ENCODE measurements at places on chromosomes 11 and 22.
A peak's percentile ranks its signal among the peaks of the same experiment; 100 is the strongest.

DNA sequence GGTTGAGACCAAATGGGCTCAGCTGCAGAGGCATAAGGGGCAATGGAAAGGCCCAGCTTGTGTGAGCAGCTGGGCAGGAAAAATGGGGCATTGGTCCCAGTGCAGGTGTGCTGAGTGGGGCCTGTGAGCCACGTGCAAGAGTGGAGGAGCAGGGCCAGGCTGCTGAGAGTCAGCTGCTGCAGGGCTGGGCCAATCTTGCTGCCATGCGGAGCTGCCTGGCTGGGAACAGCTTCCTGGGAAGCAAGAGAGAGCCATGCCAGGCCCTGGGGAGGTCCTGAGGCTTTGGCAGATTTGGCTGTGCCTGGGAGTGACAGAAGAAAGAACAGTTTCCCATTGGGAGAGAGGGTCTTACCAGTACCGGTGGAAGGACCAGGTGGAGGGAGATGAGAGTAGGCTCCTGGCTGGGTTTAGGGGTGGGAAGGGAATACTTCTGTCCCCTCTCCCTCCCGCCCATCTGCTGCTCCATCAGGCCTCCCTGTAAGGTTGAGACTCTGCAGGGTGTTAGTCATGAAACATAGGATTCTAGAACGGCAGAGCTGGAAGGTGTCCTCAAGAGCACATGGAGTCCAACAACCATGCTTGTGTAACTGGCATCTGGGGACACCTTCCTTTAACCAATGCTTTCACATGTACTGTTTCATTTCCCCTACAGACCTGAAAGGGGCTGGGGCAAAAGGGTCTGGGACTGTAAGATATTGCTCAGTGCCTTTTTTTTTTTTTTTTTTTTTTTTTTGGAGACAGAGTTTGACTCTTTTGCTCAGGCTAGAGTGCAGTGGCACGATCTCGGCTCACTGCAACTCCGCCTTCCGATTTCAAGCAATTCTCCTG lies 10.4 kb downstream of the SEPTIN3 start:
- DNase-seq: no peak

DNA sequence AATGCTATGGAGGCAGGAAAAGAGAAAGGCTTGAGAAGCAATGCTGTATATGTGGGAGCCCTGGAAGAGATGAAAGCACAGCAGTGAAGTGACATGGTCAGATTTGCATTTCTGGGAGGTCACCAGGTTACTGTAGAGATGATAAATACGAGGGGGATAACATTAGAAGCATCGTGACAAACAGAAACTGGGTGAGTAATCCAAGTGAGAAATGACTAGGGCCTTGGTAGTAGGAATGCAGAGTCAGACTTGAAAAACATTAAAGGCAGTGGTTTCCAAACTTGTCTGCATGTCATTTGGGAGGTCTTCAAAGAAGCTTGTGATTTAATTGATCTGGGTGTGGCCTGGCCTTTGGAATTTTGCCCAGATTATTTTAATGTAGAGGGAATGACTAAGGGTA lies 43.9 kb downstream of the CCDC34 start:
- no peak for DNase-seq

GRCh38 chr11:115905341-115906000 lies 401.3 kb upstream of the CADM1 start:
- no peak for DNase-seq

DNA sequence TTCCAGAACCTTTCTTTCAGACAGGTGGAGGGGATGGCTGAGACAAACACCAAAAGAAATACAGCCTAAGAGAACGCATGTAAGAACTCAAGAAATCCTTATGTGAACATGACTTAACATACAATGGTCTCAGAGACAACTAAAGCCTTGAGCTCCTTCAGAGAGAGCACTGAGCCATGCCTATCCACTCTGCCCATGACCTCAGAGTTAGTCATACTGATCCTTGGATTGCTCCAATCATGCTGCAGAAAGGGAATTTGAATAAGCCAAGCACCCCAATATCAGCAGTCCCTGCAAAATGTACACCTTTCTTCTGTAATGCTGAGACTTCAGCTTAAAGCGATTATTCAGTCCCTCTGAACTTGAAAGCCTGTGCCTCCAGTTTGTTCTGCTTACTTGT lies 43.2 kb upstream of the CHKA start:
- DNase-seq: no peak

DNA sequence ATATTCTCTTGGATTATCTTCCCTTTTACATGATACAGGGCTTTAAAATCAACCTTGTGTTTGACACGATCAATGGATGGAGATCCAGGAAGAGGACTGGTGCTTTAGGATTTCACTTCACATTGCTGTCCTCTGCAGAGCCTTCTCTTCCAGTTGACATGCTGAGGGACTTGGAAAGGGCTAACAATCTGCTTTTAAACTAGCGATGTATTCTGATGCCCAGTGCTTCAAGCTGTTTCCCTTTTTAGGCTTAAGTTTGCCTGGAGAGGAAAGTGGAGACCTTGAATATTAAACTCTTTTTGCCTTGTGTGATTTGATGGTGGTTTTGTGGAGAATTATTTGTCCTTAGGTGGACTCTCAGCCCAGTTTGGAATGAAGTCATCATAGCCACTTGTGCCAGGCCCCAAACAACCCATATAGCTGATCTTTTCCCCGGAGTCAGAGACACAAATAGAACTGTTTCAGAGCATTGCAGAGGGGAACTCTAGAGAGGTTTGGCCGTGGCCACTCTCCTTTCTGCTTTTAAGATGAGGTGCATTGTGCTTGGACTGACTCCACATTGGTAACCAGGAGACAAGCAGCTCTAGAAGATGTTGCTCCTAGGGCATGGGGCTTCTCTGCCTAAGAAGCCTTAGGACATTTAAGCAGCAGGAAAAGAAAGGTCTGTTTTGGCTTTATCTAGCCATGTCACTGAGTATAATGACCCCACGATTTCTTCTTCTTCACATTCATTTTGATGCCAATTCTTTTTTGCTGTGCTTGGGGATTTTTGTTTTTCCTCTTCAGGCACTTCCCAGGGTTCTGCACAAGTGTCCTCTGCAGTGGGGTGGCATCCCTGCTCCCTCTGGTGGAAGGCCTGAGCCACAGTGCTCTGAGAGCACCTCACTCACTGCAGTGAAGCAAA lies 152.8 kb downstream of the NCAM1 start:
- peak; percentile 32 for DNase-seq

DNA sequence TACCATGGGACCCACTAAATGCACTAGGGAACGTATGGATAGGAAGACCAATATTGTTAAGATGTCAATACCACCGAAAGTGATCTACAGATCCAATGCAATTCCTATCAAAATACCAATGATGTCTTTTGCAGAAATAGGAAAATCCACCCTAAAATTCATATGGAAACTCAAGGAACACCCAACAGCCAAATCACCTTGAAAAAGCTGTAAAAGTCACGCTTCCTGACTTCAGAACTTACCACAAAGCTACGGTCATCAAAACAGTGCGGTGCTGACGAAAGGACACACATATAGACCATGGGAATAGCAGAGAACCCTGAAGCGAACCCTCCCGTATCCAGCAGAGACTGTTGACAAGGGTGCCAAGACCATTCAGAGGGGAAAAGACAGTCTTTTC lies 20.5 kb downstream of the BRD1 start:
- no peak for DNase-seq

DNA sequence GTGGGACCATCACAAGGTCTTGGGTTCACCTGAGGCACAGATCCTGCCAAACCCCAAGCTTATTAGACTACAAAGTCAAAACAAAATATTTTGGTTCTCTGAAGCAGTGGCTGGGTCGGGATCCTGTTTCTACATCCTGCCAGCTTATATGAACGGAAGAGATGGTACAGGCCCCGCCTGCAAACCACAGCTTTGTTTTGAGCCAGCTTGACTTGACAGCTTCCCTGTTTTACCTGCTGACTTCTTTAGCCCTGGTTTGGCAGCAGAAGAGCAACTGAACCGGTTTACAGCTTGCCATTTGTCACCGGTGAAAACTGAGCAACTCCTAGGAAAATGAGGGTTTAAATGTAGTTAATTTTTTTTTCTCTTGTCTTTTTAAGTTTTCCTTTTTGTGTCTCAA lies 11.4 kb downstream of the PACS1 start:
- DNase-seq: peak; percentile 63

- no peak for DNase-seq
These were observed 66.7 kb upstream of the LARGE1 start for GRCh38 chr22:33986954-33987353.

- no peak for DNase-seq
These were observed 620.3 kb downstream of the NELL1 start for GRCh38 chr11:21289686-21290085.

DNA sequence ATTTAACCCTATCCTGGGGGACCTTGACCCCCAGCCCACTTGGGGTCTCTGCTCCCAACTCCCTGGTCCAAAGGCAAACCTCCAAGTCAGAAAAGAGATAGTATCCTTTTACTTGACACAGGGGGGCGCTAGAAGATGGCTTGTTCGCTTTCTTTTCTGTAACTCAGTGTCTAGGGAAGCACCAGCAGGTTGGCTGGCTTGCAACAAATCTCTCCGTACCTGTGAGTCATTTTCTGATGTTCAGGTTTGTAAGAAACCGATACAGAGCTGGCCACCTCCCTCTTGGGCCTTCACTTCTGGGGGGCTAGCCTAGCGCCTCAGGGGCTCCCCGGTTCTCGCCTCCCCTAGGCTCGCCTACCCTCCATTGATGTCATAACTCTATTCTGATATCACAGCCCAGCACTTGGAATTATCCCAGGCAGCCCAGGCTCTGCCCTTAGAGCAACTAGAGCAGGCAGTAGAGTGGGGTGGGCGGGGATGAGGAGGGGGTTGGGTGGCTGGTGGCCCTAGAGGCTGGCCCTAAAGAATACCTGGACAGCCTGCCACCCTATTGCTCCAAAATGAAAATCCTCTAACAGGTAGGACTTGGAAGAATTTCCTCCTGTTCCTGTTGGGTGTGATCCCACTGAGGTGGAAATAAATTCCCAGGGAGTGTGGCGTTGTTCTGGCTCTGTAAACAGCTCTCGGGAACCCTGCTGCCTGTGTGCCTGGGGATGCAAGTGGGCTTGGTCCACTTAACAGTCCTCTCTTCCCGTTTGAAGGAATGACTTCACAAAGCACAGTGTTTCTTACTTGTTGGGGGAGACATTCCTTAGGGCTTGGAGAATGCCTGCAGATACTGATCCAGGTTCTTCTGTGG lies 69.4 kb downstream of the OSBP2 start:
- DNase-seq: peak; percentile 39

DNA sequence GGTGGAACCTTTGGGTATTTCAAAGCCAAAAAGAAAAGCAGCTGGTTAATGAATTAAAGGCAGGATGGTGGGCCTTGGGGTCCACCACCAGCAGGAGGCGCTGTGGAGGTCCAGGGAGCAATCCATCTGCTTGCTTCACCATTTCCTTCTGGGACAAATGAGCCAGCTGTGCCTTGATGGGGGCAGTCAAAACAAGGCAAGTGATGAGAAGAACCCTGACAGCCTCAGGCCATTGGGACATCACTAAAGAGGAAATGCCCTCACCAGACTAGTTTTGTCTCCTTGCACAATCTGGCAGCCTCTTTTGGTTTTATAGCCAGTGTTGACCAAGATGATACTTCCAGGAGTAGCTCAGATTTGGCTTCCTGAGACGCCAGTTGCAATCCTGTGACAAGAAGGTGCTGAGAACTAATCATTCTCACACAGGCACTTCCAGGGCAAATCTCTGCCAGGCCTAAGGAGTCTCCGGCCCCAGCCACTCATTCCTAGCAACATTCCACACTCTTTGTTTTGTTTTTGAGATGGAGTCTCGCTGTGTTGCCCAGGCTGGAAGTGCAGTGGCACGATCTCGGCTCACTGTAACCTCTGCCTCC lies 38.2 kb upstream of the WEE1 start:
- DNase-seq: peak; percentile 49

GRCh38 chr11:10807493-10808234 lies 1.1 kb downstream of the EIF4G2 start:
- DNase-seq: peak; percentile 69

DNA sequence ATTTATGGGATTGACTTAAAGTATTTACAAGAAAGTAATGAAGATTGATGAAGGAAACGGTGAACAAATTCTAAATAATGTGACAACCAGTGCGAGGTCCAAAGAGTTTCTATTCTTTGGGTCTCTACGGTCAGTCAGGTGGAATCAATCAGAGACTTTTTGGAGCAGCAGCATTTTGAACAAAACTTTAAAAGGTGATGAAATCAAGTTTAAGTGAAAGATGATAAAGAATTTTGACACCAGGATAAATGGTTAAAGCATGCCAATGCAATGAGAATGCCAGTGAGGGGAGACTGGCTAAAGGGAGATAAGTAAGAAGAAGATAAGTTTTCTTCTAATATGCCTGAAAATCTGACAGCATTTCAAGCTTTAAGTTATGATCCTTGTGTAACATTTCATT lies 67.9 kb downstream of the DCUN1D5 start:
- DNase-seq: no peak

DNA sequence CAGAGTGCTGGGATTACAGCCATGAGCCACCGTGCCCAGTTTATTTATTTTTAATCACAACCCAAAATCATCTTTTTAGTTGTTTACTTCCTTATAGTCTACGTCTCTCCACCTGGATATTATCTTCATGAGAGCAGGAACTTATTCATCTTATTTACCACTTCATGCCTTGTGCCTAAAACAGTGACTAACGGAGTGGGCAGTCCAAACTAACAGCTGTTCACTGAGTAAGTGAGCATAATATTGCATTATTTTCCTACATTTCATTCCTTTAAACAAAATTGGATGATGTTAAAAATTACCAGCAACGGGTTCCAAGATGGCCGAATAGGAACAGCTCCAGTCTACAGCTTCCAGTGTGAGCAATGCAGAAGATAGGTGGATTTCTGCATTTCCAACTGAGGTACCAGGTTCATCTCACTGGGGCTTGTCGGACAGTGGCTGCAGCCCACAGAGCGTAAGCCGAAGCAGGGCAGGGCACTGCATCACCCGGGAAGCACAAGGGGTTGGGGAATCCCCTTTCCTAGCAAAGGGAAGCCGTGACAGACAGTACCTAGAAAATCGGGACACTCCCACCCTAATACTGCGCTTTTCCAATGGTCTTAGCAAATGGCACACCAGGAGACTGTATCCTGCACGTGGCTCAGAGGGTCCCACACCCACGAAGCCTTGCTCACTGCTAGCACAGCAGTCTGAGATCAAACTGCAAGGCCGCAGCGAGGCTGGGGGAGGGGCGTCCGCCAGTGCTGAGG lies 14.1 kb downstream of the TMEM123 start:
- DNase-seq: no peak

- peak; percentile 75 for DNase-seq
These were observed 21.9 kb upstream of the SCN2B start for GRCh38 chr11:118198370-118198769.

DNA sequence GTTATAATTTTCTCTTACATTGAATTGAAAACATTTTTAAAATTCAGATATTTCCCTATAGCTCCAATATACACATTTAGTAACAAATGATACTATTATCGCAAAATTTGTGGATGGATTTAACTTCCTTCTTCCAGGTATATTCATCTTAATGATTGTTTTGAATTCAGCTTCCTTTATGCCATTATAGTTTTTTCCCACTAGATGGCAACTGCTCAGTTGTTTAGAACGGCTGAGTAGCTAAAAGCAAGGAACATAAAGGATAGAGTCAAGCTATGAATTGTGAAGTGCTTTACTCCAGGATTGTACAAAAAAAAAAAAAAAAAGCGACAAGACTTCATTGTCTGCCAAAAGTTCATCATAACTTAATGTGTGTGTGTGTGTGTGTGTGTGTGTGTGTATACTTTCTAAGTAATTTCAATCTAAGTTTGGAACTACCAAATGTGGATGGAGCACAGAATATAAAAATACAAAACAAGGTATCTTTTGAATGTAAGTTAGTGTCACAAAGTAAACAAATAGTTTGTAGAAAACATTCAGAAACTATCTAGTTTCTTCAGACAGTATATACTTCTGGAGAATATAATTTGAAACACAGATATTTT lies 846.4 kb downstream of the DLG2 start:
- DNase-seq: no peak

- no peak for DNase-seq
These were observed 4.6 kb downstream of the SOX10 start for GRCh38 chr22:37979782-37980181.
